ENCODE measurements at places on chromosomes 1 and 21. TPM values are rescaled to one million over a fixed set of nuclear protein-coding genes. Genes with fewer than 3 reads are reported as not detected.

AHDC1 gene
- total RNA-seq, result 2.9 TPM

TNFSF4 gene
- 1.3 TPM for total RNA-seq

MMEL1 gene
- not detected for total RNA-seq

ANKRD65 gene
- total RNA-seq, result 6.2 TPM

IGSF3 gene
- total RNA-seq, result 2.2 TPM

C1orf21 gene
- 121 TPM for total RNA-seq

NPR1 gene
- total RNA-seq, result 220 TPM

SPRR2B gene
- total RNA-seq, result not detected

SLC35F3 gene
- total RNA-seq, result not detected

CDK18 gene
- total RNA-seq, result 7.8 TPM

BARHL2 gene
- not detected for total RNA-seq

FAM20B gene
- total RNA-seq, result 31.9 TPM

VHLL gene
- not detected for total RNA-seq

BRINP3 gene
- not detected for total RNA-seq

KRTAP11-1 gene
- not detected for total RNA-seq

SDHB gene
- total RNA-seq, result 138 TPM
